ENCODE measurements at places on chromosomes 2 and 18.
A peak's percentile ranks its signal among the peaks of the same experiment; 100 is the strongest.

- DNase-seq, result no peak
Observed at GRCh38 chr2:133859578-133859977, 291.3 kb upstream of the NCKAP5 start.

- DNase-seq, result no peak
Observed at GRCh38 chr2:63875131-63875527, 33.4 kb downstream of the UGP2 start.

GRCh38 chr2:88095022-88095421 is 27.4 kb downstream of the SMYD1 start:
- no peak for DNase-seq

DNA sequence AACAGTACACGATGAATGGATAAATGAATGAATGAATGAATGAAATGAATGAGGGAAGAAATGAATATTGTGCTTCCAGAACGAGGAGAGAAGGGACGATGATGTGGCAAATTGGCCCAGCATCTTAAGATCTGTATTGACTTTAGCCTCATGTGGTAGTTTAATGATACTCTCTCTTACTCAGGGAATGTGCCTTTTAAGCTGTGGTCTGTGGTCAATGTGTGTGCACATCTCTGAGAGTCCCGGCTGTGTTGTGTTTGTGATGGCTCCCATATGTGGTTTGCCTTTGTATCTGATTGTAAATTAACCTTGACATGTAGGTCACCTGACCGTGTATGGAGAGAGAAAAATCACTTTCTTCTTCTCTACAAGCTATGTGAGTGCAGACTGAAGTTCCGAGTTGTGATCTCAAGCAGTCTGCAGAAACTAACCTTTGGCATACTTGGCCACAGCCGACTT is 91.2 kb downstream of the NEDD4L start:
- no peak for DNase-seq

DNA sequence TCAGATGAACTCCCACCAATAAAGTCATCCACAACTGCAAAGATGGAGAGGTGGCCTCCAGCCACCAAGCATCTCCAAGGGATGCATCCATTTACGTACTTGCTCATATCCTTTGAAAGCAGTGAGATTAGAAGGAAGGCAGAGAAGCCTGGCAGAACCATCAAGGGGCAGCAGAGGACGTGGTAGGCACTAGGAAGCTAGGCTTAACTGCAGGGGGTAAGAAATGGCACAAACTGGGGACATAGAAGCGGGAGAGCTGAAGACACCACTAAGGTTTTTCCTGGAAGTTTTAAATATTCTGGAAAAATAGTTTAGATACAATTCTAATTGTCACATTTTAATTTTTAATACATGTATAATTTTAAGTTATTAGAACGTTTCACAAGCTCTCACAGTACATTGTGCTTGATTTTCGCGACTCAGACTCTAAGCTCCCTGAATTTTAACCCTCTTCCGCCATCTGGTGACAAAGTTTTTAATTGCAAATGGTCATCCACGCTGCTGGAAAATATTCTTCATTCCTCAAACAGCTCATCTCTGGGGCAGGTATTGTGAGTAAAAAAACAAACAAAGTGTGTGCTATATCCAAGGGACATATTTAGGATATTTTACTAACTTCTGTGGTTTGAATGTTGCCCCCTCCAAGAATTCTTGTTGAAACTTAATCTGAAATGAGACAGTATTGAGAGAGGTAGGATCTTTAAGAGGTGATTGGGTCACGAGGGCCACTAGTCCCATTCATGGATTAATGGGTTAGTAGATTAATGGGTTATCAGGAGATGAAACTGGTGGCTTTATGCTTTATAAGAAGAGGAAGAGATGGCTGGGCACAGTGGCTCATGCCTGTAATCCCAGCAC is 1.6 kb upstream of the PSTPIP2 start:
- no peak for DNase-seq

DNA sequence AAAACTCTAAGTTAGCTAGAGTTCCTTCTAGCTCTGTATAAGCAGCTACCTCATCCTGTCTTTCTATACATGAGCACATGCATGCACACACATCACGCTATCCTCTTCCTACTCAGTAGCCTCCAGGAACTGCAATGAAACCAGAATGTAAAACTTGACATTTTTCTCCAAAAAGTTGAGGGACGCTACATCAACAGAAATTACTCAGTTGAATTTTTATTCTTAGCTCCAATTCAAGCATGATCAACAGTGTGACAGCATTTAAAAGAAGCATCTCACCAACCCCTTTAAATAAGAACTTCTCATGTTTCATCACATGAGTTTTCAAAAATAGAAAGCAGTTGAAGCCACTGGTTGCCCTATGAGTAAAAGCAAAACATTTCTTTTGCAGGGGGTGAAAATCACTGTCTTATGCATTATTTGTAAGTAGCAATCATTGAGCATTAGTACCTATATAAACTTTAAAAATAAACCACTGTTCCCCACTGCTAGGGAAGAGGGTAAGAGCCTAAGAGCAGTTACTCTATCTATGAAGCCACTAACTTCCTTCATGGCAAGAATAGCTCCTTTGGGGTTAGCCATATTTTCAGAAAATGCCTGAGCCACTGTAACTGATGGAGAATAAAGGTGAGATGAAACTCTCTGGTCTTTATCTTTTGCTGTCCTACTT is 77.9 kb upstream of the ARL5A start:
- DNase-seq, result no peak

GRCh38 chr18:31402026-31402373 is 25.4 kb downstream of the DSG4 start:
- no peak for DNase-seq

GRCh38 chr2:28951910-28952835 is 28.9 kb upstream of the TOGARAM2 start:
- no peak for DNase-seq

DNA sequence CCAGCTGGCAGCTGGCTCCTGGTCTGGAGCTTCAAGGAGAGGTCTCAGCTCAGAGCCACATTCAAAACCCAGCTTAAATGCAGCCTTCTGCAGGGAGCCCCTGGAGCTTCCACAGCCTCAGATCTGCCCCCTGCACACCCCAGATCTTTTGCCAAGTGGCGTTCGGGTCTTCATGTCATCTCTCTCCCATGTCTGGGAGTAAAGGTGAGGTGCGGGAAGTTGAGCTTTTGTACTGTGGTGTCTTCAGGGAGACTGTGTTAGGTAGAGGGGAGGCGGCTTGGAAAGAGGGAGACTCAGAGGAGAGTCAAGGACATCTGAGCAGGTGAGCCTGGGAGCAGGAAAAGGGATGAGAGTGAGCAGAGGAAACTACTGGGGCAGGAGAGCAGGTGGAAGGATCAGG is 25.4 kb downstream of the MPHOSPH10 start:
- DNase-seq, result no peak

DNA sequence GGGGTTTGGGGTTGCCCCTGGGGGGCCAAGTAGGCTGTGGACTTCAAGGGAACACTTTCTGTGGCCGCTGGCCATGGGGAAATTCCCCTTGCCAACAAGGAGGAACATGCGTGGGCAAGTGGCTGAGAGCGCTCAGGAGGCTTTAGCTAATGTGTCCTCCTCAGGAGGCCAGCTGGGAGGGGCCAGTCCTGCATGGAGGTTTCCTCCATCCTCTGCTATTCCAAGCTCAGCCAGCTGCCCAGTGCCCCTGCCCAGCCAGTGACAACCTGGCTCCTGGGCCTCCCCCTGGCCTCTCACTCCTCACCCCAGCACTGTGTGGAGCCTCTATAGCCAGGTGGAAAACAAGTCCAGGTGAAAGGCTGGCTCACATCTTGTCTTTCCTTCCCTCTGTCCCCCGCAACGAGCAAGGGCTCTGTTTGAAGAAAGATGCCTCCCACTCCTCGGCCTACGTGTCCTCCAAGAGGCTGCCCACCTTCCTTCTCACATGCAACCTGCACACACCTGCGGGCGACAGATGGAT is 64.4 kb upstream of the DAPL1 start:
- no peak for DNase-seq

GRCh38 chr18:45280481-45281276 is 334.6 kb upstream of the SLC14A2 start:
- DNase-seq, result no peak

- DNase-seq, result no peak
Observed at GRCh38 chr2:50489092-50489491, 542.8 kb downstream of the NRXN1 start.

DNA sequence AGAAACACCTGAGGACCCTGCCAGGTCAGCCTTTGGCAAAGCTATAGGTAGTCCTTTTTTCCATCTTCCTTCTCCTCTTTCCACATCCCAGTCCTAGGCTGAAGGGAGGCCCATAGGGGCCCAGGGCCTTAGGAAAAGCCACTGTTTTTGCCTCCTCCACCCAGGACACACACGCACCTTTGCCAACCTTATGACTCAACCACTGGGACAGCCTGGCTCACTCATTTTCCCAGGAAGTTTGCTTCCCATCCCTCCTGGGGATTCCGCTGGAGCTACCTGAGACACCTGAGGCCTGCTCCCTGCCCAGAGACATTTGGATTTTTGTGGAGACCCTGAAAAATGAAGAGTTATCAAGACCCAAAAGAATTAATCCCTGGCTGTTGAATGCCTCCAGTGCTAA is 273.4 kb upstream of the SIX2 start:
- no peak for DNase-seq

- DNase-seq, result peak; percentile 30
Observed at GRCh38 chr18:55405893-55406406, 182.0 kb downstream of the TCF4 start.

DNA sequence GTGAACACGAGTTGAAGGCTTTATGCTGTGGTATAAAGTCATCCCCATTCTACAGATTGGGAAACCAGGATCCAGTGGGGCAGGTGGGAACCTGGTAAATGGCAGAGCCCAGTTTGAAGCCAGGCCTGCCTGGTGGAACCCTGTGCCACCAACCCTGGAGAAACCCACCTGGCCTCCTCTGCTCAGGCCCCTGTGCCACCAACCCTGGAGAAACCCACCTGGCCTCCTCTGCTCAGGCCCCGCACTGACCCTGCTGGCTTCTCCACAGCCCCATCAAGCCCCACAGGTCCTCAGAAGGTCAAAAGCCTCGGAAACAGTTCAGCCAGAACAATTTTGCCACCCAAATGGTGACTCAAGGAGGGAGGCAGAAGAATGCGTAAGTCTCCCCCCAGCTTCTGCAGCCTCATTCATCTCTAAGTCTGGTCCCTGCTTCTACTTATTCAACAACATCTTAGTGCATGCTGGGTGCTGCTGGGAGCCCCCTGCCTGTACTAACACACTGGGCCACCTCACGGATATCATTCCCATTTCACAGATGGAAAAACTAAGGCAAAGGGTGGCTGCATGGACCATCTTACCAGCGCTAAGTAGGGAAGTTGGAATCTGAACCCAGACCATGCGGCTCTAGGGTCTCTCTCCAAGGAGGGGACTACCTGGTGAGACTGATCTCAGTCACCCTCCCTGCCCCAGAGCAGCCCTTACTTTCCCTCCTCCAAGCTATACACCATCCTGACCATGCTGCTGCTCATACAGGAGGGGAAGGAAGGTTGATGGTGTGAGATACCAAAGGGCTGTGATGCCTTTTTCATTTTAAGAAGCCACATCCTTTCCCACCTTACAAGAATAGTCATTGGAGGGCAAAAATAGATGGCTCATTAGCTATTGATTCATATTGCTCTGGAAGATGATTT is 93.7 kb upstream of the ID2 start:
- DNase-seq, result no peak

GRCh38 chr2:151840216-151841046 is 12.2 kb upstream of the ARL5A start:
- no peak for DNase-seq

DNA sequence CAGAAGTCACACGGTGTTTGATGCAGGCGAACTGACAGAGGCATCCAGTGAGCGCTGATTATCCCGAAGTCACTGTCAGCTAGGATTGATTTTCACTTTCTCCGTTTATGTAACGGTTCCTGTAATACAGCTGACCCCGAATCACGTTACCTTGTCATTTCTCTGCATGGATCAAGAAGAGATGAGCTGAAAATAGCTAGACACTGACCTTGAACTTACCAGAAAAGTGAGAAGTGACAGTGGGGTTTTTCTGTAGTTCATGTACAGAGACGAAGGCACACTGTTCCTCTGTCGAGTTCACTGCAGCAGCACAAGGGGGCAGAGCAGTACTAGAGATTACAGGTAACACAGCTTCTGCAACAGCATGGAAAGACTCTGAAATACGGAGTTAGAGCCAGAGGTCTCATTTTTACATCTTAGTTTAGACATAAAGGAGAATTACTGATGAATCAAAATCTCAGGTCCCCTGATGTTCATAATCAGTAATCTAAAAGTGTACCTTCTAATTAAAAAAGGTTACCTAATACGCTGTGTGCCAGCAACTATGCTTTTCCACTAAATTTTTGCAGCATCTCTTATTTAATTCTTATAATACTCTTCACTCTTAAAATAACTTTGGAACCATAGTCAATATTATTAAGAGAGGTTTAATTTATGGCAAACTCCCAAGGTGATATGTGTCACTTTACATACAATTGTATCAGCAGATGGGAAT is 33.1 kb downstream of the ARHGAP15 start:
- DNase-seq, result peak; percentile 5

- DNase-seq, result peak; percentile 61
Observed at GRCh38 chr2:42810971-42811811, 18.8 kb upstream of the HAAO start.

GRCh38 chr2:230987137-230988020 is 8.5 kb upstream of the SPATA3 start:
- DNase-seq, result peak; percentile 39

DNA sequence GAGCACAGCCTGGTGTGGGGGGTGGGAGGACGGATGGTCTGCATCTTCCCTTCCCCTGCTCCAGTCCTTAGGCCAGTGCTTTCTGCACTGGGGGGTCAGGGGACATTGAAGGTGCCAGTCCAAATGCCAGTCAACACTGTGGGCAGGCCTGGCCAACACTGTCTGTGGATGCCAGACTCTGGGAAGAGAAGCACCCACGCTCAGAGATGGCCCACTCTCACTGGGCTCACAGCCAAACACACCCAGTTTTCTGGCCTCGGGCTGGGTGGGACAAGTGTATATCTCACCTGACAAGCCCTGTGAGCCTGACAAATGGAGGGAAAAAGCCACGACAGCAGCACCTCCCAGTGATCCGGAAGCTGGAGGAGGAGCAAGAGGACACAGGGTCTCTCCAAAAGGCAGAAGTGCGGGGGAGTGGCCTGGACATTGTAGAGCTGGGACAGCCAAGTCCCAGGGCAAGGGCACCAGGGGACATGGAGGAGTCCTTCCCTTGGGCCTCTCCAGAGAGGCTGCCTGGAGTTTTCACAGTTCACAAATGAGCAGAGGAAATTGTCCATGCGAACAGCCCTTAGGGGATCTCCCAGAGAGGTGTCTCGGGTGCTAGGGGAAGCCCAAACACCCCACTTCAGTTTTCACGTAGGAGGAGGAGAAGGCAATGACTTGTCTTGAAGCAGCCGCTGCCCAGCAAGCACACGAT is 79.3 kb downstream of the SDC1 start:
- no peak for DNase-seq

GRCh38 chr2:53424902-53425301 is 342.7 kb upstream of the CHAC2 start:
- DNase-seq, result no peak

GRCh38 chr2:54336136-54336976 is 80.3 kb upstream of the TSPYL6 start:
- DNase-seq, result no peak

GRCh38 chr2:98507891-98508708 is 63.4 kb downstream of the INPP4A start:
- DNase-seq, result no peak

All from caudate nucleus (tissue), 63 donors.